ENCODE measurements at places on chromosomes 3 and 15.

DNA sequence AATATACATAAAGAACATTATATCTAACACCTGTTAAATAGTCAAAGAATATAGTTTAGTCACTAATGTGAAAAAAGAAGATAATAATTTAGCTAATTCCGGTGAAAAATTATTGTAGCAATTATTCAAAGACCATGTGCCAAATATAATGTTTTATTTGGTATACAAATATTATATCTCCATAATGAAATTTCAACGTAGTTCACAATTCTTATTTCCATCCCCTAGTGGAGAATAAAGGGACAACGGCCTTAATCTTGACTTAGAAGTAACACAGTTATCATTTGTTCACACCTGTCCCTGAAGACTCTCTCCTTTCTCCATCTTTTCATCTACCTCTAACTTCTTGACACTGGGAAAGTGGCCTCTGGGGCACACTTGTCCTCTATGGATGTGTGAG lies 213.4 kb downstream of the ERC2 start:
- no peak for DNase-seq
- H3K4me1 ChIP-seq = no peaks in the 10 kb centered on the region
- no peak overlapping the region for H3K4me3 ChIP-seq
- peaks cover 21% of the 10 kb centered on the region for H3K27me3 ChIP-seq

DNA sequence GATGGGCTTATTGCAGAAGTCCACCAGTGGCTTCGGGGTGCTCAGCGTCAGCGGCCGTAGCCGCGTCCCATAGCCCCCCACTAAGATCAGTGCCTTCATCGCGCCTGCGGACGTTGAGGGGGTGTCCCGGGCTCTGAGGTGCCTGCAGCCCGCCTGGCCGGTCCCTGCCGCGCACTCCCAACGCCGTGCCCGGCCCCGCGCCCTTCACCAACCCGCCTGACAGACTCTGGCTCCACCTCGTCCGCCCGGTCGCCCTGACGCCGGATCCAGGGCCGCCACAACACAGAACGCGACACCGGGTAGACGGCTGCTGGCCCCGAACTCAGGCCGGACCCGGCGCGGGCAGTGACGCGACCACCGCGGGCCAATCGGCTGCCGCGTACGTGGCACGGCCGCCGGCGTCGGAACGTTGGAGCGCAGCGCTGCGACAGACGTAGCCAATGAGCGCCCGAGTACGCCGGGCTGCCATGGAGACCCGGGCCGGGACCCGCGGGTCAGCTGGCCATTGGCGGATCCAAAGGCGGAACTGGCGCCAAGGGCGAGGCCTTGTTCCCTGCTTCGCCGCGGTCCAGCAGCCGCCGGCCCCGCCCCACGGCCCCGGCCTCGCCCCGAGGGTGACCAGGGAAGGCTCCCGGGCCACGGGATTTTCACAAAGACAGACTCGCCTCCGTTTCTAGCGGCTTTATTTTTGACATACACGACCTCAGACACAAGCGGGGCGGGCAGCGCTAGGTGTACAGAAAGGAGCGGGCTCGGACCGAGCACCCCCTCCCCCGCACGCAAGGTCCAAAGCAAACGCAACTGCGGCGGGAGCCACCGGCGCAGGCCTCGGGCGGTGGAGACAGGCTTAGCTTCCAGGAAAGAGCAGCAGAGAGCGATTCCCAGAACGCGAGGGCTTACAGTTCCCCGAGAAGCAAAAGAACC lies at the start of gene GMPPB:
TSS of gene GMPPB (minus strand) at position 324 of the 924 bp plus-strand sequence. CDS start at position 99, 225 bp downstream.
- peak; percentile 87 for DNase-seq
- peaks cover 27% of the 10 kb centered on the region for H3K4me1 ChIP-seq
- H3K27ac ChIP-seq = peak within 1 kb of the TSS; percentile 95

DNA sequence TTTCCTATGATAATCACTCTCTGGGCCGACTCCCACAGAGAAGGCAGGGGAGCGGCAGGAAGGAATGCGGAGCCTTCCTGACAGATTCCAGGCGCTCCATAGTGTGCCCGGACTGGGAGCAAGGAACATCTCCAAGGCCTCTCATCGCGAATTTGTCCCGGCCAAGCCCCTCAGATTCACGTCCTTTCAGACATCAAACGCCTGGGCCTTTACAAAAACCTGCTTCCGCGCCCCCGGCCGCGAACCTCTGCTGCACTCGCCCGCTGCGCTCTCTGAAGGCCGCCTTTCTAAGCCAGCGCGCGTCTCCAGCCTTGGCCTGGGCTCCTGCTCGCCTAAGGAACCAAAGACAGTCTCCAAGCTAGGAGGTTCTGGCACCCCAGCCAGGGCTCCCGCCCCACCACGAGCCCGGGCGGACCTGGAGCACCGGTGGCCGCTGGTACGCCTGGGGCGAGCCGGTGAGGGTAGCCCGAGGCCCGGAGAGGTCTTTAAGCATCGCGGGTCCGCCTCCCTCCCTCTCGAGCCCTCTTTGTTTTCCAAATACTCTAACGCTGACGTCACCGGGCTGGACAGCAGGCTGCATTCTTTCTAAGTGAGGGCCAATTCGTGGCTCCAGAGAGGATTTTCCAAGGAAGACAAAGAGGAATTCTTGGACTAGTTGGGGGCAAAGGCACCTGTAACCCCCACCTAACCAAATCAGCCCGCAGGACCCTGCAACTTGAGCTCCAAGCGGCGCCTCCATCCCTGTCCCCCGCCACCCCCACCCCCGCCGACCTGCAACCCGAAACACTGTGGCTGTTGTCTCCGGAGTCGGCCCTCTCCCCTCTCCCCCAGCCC lies 759 bp downstream of the AMOTL2 start:
- no peaks in the 10 kb centered on the region for H3K36me3 ChIP-seq
- DNase-seq = no peak
- H3K27me3 ChIP-seq = peaks cover 36% of the 10 kb centered on the region

- H3K4me3 ChIP-seq = no peak overlapping the region
- DNase-seq = no peak
- no peaks in the 10 kb centered on the region for H3K4me1 ChIP-seq
- H3K36me3 ChIP-seq = no peaks in the 10 kb centered on the region
- H3K27me3 ChIP-seq = no peaks in the 10 kb centered on the region
Observed at GRCh38 chr3:114361391-114361790, 67.6 kb downstream of the TIGIT start.

- peaks cover 70% of the 10 kb centered on the region for H3K4me1 ChIP-seq
- no peak for DNase-seq
- no peak overlapping the region for H3K27ac ChIP-seq
- peaks cover 3% of the 10 kb centered on the region for H3K36me3 ChIP-seq
Observed at GRCh38 chr15:101193806-101194545, 57.9 kb downstream of the CHSY1 start.

DNA sequence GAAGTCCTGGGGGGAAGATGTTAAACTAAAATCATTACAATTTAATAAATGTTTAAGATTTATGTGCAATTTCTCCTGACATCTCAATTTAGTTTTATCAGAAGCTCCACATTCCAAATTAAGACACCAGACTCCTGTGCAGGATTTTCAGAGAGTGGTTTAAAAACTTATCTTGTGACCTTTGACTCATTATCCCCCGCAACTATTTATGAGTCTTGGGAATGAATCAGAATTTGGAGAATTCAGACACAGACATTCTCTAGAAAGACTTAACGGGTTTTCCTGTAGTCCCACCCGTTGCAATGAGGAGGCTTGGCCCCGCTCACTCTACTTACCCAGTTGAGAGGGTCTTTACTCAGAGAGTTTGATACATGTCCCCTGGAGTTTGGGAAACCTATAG lies 7.1 kb downstream of the OR5K2 start:
- no peak overlapping the region for H3K27ac ChIP-seq
- no peak for DNase-seq
- H3K4me1 ChIP-seq = peaks cover 27% of the 10 kb centered on the region
- H3K36me3 ChIP-seq = no peaks in the 10 kb centered on the region

- peaks cover 6% of the 10 kb centered on the region for H3K36me3 ChIP-seq
- H3K4me1 ChIP-seq = peaks cover 26% of the 10 kb centered on the region
- peak overlapping the region; percentile 92 for H3K27ac ChIP-seq
Observed at GRCh38 chr15:39426552-39427532, 154.0 kb upstream of the THBS1 start.

GRCh38 chr15:35737441-35737840 lies 191.5 kb upstream of the DPH6 start:
- H3K4me1 ChIP-seq = no peaks in the 10 kb centered on the region
- H3K27ac ChIP-seq = no peak overlapping the region
- DNase-seq = no peak
- peaks cover 2% of the 10 kb centered on the region for H3K36me3 ChIP-seq
- H3K4me3 ChIP-seq = no peak overlapping the region

DNA sequence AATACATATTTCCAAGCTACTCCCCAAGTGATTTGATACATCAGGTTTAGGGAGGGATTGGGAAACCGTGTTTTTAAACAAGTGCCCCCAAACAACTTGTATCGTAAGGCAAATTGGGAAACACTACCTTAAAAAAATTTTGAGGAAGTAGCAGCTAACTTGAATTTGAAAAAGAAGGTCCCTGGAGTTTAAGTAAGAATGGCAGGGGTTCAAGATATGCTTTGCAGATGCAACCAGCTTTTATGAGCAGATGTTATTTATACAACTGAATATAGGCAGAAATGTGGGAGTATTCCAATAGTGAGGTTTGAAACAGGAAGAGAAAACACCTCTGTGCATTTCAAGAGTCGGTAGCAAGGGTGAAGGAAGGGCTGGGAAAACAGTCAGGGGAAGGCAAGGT lies 139.6 kb downstream of the IL20RB start:
- H3K27me3 ChIP-seq = peaks cover 30% of the 10 kb centered on the region
- H3K36me3 ChIP-seq = no peaks in the 10 kb centered on the region
- no peak for DNase-seq
- no peaks in the 10 kb centered on the region for H3K4me1 ChIP-seq

GRCh38 chr15:28904541-28905315 lies 19.0 kb downstream of the APBA2 start:
- no peak overlapping the region for H3K4me3 ChIP-seq
- no peak for DNase-seq
- H3K27me3 ChIP-seq = no peaks in the 10 kb centered on the region
- no peak overlapping the region for H3K27ac ChIP-seq
- no peaks in the 10 kb centered on the region for H3K36me3 ChIP-seq
